ENCODE measurements at places on chromosomes 1 and 21.
A peak's percentile ranks its signal among the peaks of the same experiment; 100 is the strongest.

DNA sequence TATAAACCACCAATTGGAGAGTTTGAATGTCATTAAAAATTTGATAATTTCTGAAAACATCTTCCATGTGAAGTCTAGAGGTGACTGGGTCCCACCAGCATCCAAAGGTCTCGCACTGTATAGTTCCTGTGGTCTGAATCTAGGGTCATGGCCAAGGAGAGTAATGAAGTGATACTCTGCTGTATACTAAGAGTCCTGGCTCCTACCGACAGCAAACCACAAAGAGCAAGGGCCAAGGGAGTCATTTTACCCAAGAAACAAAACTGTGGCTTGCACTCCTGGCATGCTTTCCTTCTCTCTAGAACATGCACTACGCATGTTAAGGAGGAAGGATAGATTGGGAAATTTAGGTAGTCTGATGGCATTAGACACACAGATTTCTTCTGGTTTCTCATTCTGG lies 115.6 kb downstream of the BRINP2 start:
- DNase-seq = no peak

DNA sequence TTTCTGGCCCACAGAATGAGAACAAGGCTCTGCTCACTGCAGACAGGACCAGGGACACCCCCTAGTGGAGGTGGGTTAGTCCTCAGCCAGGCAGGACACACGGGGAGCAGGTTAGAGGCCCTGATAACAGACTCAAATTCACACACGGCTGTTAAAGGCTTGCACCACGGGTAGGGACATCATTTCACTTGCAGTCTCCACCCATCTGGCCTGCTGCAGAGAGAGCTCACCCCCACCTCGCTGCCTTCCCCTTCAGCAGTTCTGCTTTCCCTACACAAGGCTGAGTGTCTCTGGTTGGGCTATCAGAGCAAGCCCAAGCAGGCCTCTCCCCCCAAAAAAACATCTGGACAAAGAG lies 20.6 kb downstream of the MEF2D start:
- DNase-seq = no peak

DNA sequence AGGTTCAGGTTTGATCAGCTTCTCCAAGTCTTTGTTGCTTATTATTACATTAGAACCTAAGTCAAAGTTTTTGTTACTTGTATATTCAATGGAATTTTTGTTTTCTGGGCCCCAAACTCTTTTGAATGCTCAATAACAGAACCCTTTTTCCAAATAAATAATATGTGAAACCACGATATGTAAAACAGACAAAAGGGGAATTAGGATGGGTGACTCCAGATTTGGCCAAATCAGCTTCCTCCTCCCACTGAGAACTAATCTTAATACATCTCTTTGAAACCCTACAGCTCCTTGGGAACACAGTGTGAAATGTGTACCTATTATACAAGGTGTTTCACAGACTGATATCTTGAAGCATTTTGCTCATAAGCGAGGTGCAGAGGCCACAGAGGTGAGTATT lies 67.0 kb upstream of the TNFSF18 start:
- DNase-seq = no peak

- peak; percentile 63 for DNase-seq
Measured at GRCh38 chr1:9753121-9753531, 70.6 kb downstream of the CLSTN1 start.

GRCh38 chr1:22794647-22795365 lies 84.2 kb downstream of the EPHB2 start:
- DNase-seq = no peak
